Activated T-helper 1 cell treated with Interleukin-2 at 50 U/mL for 16 hours (primary cell): ENCODE measurements at places on chromosomes 5 and 9.

GRCh38 chr9:2874001-2874750 lies 30.3 kb upstream of the PUM3 start:
- DNase-seq = no peak

- no peak for DNase-seq
Measured at GRCh38 chr5:151721812-151722391, 35.2 kb upstream of the SPARC start.

- no peak for DNase-seq
Measured at GRCh38 chr5:77255617-77256016, 45.1 kb downstream of the PDE8B start.

DNA sequence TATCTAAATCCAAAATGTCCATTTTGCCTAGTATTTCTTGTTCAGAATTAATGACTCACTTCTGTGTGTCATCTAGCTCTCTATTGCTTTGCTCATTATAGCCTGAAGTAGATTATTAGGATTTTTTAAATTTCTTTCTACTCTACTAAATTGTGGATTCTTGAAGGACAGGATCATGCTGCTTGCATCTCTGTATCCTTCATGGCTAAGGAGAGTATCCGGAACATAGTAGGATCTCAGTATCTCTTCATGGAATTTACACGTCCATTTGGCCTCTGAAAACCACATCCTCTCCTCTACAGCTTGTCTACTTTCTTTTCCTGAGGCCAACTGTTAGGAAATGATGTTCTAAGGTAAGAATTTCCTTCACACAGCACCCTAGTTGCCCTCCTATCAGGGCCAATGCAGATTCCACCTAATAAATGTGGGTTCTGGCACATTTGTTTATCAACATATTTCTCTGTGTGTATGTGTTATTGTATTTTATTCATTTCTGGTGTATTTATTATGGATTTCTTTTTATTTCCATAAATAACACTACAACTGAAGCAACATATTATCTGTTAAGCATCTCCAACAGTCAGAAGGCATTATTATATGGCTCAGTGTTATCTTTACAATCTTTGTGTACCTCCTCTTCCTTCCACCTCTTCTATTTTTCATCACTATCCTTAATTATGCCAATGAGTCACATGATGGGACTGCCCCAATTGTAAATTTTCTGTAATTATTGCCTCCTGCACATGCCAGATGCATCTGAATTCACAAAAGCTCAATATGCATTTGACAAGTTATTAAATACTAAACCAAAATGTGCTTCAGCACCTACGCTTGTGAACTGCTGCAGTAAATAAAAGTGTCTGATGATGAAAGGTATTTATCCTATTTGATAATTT lies 557.8 kb upstream of the TLE4 start:
- DNase-seq = no peak

- DNase-seq = no peak
Measured at GRCh38 chr9:132350861-132351315, 3.9 kb downstream of the SETX start.

GRCh38 chr9:118670011-118670953 lies 699.0 kb downstream of the BRINP1 start:
- DNase-seq = no peak

DNA sequence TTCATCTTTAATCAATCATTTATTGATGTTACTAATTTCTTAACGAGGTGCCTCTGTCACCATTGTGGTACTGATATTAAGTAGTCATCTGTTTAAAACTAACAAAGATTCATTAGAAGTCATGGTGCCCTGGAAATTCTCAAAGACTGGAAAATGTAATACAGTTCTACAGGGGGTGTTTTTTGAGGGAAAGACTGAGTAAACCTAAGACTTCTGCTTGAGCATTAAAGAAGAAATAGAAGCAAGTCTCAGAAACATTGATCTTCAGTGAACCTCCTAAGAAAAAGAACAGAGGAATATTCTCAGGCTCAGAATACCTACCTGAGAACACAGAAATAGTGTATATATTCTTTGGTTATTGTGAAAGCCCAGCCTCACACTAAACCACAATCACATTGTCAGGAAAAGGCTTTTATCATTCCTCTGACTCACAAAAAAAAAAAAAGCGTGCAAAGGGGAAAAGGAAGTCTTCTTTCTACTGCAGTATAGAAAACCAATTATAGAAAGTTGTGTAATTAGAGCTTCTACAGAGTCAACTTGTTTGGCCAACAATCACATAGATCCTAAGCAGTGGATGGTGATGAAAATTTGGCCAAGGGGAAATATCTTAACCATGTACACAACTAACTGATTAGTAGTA lies 60.8 kb downstream of the HINT1 start:
- DNase-seq = no peak

- no peak for DNase-seq
Measured at GRCh38 chr5:112958093-112959088, 18.2 kb upstream of the DCP2 start.

DNA sequence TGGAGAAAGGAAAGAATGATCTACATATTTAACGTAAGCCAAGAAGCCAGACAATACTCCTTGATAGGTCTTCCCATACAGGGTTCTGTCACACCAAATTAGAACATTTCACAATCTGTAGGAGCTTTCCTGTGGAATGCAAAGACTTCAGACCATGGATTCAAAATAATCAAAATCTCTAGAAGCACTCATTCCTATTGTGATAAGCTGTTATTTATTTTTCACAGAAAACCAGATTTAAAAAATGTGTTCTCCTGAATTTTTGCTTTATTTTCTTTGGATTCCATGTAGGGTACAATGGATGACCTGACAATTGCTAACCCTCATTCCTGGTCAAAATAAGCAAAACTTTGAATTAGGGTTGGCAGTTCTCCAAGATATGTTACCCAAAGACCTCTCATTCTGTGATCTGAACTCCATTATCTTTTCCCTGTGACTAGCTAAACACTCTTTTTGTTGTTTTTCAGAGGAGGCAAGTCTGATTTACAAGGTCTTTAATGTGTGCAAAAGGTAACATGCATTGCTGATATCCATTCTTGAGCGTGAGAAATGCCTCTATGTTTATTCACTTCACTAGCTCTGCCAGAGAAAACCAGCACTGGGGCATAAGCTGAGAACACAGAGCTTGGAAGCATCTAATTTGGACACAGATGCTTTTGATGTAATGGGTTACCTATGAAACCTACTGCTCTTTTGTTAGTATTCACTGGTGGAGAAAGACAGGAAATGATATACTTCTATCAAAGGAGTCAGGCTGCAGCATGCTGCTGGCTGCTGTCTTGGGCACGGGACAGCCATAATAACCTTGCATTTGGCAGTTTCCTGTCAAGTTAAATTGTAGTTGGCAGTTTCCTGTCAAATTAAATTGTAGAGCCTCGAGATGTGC lies 31.4 kb downstream of the ACTBL2 start:
- no peak for DNase-seq

GRCh38 chr5:9188956-9189355 lies 356.9 kb downstream of the SEMA5A start:
- DNase-seq = no peak

GRCh38 chr5:114412510-114413171 lies 50.8 kb downstream of the KCNN2 start:
- DNase-seq = no peak

GRCh38 chr5:2761921-2762488 lies 10.5 kb upstream of the IRX2 start:
- DNase-seq = no peak

- no peak for DNase-seq
Measured at GRCh38 chr9:107710953-107711352, 221.4 kb upstream of the KLF4 start.

DNA sequence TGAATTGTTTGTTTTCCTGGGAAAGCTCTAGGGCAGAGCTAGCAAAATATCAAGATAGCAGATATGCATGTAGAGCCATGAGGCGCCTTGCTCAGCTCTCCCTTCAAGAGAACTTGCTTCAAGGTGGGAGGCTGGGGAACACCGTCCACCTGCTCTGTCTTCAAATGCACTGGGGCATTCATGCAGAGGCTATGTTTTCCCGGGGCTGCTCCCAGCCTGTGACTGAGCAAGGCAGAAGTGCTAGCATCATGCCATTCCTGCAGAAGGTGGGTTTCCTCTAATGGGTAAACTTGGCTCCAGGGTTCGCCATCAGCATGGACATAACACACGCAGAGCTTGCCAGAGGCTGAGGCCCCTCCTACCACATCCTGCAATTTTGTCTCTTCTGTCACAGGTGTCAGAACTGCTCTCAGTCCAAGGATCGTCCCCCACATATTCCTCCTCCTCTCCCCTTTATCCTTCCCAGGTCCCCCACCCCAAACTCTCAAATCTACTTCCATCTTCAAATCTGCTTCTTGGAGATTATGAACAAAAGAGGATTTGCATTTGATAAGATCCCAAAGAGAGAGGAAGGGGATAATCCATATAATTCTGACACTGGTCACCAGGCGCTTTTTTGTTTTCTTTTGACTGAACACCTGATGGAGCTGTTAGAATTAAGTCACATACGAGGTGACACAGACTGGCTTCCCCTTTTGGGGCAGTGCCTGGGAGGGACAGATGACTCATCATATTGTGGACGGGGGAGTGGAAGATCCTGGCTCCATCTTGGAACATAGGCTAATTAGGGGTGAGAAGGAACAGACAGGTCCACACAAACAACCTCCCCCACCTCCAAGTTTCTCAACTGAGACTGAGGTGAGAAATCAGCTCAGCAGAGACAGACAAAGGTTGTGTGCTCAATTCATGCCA lies 85.0 kb upstream of the TAF11L2 start:
- no peak for DNase-seq

DNA sequence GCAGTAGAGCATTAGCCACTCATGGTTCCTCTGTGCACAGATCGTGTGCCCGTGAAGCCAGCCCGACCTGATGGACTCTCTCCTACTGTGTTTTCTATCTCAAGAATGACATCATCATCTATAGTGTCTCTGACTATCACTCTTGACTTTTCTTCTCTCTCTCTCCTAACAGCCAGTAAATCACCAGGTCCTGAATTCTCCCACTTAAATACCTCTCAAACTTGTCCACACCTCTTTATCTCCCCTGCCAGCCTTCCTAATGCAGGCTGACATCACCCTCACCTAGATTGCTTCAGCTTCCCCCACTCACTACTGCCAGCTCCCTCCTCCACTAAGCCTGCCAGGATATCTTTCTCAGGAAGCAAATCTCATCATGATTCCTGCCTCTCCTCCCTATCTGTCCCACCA lies 90.6 kb upstream of the MIER3 start:
- no peak for DNase-seq

DNA sequence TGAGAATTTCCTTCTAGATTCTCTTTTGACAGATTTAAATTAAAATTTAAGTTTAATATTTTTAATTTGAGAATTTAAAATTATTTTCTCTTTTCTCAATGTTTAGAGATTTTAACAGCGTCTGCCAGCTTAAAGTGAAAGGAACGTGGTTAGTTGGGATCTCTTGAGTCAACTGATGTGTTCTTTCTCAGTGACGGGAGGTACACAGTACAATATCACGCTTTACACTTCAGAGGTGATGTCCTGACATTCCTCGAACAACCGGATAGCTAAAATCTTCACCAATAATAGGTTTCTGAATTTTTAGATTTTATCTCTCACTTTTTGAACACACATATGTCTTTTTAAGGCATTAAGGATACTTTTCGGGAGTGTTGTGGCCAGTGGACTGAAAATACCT lies 81.1 kb downstream of the FAM174A start:
- no peak for DNase-seq

- DNase-seq = no peak
Measured at GRCh38 chr5:42064821-42065220, 139.7 kb downstream of the FBXO4 start.
